ENCODE measurements at places on chromosomes 1 and 21.

GRCh38 chr21:27426196-27426595 lies 459.3 kb upstream of the ADAMTS5 start:
- no peak for DNase-seq

- DNase-seq = no peak
Observed at GRCh38 chr1:168125051-168125450, 11.7 kb downstream of the GPR161 start.

- DNase-seq = no peak
Observed at GRCh38 chr1:5427026-5427613, 565.1 kb downstream of the NPHP4 start.

DNA sequence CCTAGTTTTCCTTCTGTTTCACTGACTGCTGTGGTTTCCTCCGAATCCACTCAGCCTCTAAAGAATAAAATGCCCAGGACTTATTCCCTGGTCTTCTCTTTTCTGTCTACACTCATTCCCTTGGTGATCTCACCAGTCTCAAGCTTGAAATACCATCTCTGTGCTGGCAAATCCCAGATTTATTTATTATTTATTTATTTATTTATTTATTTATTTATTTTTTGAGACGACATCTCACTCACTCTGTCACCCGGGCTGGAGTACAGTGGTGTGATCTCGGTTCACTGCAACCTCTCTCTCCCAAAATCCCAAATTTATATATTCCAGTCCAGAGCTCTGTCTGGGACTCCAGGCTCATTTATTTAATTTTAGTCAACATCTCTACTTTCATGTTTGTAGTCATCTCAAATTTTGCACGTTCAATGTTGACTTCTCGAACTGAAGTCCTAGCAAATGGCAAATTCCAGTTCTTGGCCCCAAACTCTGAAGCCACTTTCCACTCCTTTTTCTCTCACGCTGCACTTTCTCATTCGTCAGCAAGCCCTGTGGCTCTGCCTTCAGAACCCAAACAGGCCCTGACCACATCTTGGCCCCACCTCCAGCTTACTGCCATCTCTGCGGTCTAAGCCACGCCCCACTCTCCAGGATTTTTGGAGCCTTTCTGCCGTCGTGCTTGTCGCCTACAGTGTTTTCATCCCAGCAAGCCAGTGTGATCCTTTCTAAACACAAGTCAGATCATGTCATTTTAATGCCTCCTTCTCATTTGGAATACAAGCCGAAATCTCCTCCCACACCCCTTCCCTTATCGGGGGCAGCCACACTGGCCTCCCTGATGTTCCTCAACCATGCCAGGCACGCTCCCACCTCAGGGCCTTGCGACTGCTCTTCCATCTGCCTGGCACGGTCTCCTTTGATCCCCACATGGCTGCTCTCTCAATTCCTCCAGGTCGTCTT lies 14.2 kb upstream of the TENT5B start:
- DNase-seq = no peak

DNA sequence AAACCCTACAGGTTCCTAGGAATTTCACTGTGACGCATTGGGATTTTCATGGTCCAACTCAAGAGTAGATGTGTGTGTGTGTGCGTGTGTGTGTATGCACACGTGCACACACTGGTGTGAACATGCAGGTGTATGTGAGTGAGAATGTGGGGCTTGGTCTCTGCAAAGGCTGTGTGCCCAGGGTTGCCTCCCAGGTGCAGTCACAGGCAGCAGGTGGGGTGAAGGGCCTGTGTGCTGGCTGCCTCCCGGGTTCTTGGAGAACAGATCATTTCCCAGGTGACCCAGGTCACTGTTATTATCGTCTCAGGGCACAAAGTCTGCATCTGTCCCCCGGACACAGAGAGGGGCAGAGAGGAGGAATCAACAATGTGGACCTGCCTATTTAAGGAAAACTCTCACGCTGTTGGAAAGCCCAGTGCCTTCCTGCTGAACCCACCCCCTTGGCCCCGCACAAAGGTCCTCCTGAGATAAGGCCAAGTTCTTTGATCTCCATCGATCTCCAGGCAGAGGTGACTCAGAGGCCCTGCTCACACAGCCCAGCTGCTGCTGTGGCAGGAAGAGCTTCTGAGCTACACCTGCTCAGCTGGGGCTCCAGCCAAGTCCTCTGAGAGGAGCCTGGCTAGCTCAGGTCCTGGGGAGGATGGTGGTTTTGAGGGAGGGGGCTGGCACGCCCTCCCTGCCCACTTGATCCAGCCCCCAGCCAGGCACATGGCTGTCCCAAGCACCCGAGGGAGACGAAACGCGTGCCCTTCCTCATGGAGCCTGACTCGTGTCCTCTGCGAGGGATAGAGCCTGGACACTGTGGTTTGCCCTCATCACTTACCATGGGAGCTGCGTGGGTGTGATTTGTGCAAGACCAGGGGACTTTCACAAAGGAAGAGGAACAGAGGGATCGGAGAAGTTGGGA lies 134.0 kb upstream of the ARHGEF16 start:
- no peak for DNase-seq

DNA sequence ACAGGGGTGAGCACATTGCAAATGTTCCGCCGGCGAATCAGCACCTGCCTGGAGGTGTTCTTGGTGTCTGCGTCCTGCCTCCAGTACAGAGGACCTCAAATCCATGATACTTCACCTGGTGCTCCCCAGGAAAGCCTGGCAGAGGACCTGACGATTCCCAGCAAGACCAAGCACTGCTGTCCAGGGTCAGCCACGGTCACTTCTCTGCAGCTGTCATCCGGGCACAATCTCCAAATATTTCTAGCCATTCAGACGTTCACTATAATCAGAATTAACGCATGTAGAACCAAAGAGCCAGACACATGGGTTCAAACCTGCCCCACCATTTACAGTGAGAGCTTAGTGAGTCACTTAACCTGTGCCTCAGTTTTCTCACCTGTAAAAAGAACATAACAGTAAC lies 74.5 kb downstream of the CLIC6 start:
- DNase-seq = no peak

DNA sequence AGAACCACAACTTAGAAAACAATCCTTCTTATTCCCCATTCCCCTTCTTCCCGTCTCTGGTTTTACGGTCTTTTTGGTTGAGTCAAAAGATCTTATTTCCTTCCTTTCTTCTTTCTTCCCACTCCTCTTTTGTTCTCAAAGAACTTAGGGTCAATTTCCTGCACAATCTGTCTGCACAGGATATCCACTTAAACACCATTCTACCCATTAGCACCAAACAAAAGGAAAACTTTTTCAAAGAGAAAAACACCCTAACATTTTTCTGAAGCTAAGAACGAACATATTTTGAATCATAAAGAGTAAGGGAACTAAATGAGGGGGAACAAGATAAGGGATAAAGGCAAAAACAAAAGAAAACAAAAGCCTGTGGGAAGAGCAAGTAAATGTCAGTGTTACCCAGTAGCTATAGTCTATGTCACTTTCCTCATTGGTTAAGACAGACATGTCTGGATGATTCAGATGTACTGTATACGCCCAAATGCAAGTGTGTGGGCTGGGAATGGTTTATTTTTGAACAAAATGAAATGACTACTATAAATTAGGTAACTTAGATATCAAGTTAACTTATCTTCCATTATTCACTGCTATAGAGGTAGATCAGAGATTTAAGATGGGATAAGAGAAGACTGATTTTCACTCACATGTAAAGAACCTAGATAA lies 59.9 kb downstream of the TOR3A start:
- DNase-seq = no peak

GRCh38 chr1:44786138-44786840 lies 1.7 kb downstream of the BEST4 start:
- DNase-seq = peak; percentile 64

DNA sequence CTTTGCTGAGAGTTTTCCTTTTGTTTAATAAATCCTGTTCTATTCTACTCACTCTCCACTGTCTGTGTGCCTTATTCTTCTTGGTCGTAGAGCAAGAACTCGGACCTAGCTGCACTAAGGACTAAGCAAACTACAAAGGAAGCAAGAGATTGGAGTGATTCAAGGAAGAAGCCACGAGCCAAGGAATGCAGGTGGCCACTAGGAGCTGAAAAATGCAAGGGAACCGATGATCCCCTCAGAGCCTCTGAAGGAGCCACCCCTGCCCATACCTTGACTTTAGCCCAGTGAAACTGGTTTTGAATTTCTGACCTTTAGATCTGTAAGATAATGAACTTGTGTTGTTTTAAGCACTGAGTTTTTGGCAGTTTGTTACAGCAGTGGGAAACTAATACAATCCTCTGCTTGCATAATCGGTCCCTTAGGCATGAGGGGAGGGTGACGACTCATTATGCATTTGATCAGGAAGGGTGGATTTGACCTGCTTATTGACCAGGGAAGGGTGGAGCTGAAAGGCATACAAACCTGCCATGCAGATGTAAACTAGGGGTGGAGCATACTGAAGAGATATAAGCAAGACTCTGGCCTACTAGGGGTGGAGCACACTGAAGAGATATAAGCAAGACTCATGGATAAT lies 6.2 kb upstream of the CA6 start:
- no peak for DNase-seq

DNA sequence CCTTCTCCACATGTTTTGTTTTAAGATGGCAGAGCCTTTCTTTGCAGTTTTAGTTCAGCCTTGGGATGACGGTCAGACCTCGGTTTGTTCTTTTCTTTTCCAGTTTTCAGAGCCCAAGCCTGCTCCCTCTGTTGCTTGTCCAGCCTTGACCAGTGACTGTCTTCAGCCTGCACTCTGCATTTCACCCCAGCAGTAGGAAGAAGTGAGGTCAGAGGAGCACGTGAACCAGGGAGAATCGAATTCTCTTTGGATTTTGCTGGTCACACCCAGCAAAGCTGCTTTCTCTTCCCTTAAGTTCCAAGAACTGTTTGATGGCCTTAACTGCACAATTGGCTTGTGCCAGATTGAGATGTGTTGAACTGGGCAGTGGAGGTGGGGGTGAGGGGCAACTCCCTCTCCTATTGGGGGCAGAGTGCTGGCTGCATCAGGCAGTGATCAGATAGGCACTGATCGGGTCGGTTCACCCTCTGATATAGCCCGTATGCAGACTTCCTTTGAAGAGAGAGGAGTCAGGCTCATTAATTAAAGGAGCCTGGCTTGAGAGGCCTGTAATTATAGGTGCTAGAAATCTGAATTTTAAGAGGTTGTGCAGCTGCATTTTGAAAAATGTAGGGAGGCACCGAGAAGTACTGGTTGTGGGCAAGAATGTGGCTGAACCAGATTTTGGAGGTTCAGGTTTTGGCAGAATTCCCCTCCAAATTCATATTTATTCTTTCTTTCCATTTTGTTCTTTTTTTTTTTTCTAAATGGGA lies 42.4 kb downstream of the PEX14 start:
- no peak for DNase-seq

GRCh38 chr21:41627428-41627827 lies 119.5 kb upstream of the TMPRSS2 start:
- no peak for DNase-seq

DNA sequence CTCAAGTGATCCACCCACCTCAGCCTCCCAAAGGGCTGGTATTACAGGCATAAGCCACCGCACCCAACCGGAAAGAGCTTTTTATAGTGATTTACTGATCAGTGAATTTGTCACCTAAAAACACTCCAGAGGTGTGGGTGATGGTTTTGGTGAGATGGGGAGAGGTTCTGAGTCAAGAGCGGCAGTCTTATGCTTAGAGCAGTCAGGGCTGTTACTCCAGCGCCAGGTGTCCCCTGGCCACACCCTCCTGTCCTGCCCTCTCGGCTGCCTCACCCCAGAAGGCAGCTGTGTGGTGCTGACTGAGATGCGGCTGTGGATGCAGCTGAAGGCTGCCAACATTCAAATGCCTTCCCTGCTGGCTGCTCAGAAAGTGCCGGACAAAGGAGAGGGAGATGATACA lies 94.5 kb upstream of the LPGAT1 start:
- no peak for DNase-seq

GRCh38 chr21:31012133-31013089 lies 25.9 kb downstream of the KRTAP19-8 start:
- DNase-seq = no peak

GRCh38 chr1:93837961-93838360 lies 41.0 kb downstream of the DNTTIP2 start:
- DNase-seq = no peak

DNA sequence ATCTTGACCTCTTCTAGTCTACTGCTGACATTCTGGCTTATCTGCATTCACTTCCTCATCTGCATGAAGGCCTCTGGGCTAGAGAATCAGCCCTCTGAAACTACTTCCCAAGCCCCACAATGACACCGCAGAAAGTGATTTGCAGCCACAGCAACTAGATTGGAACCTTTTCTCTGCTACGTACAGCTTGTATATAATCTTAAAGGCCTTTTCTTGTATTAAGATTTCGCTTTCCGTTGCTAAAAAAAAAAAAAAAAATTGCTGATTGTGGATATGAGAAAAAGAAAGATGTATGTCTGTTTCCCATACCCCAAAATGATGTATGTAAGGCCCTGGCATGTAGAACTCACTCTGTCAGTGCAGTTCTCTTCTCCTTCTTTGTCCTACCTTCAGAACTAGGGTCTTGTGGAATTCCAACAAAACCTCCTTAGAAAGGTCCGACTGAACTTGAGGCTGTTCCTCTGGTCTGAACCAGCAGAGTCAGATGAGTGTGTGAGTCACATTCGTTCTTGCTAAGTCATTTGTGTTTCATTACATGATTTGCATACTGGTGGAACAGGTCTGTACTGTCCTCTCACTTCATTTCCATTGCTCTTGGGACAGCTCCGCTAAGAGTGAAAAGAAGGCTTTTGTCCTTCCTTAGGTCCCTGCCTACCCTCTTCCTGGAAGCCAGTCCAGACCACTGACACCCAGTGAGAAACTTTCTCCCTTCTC lies 62.7 kb downstream of the PLPP3 start:
- DNase-seq = no peak

- DNase-seq = no peak
Observed at GRCh38 chr1:81449786-81450185, 350.9 kb upstream of the ADGRL2 start.

GRCh38 chr1:88291611-88292354 lies 392.3 kb upstream of the PKN2 start:
- DNase-seq = no peak

GRCh38 chr1:42052072-42052699 lies 101.0 kb upstream of the GUCA2B start:
- DNase-seq = no peak

DNA sequence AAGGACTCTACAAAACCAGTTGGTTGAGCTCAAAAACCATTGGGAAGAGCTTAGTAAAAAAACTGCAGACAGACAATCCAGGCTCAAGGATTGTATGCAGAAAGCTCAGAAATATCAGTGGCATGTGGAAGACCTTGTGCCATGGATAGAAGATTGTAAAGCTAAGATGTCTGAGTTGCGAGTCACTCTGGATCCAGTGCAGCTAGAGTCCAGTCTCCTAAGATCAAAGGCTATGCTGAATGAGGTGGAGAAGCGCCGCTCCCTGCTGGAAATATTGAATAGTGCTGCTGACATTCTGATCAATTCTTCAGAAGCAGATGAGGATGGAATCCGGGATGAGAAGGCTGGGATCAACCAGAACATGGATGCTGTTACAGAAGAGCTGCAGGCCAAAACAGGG lies 104.0 kb upstream of the BMP8A start:
- DNase-seq = no peak
